ENCODE measurements at places on chromosomes 7 and 10.
A peak's percentile ranks its signal among the peaks of the same experiment; 100 is the strongest.

DNA sequence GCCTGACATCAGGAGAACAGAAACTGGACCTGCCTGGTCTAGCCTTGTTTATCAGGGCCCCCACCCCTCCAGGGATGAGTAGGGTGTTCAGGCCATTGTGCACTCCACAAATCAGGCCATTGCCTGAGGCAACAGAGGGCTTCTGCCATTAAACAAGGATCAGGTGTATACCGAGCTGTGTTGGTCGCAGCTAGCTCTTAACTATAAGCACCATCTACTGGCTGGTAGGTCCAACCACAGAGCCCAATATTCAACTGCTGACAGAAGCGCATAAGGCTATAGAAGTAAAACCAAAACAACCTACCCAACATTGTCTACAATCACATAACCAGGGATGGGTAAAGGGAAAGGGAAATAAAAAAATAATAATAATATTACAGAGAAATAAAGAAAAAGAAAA lies 451.7 kb upstream of the TEX47 start:
- DNase-seq: no peak

DNA sequence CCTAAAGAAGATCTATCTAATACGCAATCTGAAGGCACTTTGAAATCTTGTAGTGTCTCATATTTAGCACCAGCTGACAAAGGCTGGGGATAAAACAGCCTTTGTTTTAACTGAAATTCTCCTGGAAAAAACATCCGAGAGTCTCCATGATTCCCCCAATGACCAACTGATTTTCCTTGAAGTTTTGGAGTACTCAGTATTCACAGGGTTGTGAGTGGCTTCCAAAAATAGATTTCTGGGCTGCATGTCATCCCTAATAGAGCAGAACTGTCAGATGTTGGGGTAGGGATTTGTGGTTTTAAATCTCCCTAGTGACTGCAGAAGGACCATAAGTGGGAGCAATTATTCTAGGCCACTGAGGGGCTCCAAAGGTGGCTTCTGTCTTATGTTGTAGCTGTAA lies 206.4 kb downstream of the TAX1BP1 start:
- no peak for DNase-seq

DNA sequence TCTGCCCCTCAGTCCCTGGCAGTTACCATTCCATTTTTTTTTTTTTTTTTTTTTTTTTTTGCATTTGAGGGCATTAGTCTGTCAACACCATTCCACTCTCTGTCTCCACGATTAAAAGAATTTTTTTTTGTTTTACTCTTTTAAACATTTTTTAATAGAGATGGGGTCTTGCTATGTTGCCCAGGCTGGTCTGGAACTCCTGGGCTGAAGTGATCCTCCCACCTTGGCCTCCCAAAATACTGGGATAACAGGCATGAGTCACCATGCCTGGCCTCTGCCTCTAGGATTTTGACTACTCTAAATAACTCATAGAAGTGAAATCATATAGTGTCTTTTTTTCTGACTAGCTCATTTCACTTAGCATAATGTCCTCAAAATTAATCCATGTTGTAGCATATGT lies 16.5 kb upstream of the CLDN3 start:
- DNase-seq: no peak

- DNase-seq: no peak
These were observed 30.4 kb downstream of the LYZL1 start for GRCh38 chr10:29319205-29319781.

DNA sequence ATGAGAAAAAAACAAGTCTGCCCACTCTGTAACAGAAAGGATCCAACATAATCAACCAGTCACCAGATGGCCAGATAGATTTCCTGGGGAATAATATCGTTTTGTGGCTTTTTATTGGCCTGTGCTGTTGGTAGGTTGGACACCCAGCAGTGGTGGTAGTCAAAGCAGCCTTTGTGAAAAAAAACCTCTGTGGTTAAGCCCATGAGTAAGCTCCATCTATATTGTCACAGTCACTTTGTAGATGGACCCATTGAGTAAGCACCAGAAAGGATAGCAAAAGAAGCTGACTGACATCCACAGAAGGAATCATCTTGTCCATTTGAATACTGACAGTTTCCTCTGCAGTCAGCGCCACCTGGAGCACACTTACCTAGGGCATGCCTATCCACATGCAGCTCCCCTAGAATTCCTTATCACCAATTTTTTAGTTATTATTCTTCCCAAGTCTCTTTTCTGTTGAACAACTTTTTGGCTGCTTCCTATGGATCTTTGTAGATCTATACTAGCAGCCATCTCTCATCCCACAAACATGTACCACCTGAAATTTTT lies 96.9 kb downstream of the IQUB start:
- peak; percentile 33 for DNase-seq

- DNase-seq: no peak
These were observed 98.9 kb downstream of the ABCC2 start for GRCh38 chr10:99881371-99881770.

- DNase-seq: no peak
These were observed 240.7 kb upstream of the MBL2 start for GRCh38 chr10:53013201-53013810.

GRCh38 chr7:158473221-158473620 lies 114.4 kb downstream of the PTPRN2 start:
- no peak for DNase-seq

DNA sequence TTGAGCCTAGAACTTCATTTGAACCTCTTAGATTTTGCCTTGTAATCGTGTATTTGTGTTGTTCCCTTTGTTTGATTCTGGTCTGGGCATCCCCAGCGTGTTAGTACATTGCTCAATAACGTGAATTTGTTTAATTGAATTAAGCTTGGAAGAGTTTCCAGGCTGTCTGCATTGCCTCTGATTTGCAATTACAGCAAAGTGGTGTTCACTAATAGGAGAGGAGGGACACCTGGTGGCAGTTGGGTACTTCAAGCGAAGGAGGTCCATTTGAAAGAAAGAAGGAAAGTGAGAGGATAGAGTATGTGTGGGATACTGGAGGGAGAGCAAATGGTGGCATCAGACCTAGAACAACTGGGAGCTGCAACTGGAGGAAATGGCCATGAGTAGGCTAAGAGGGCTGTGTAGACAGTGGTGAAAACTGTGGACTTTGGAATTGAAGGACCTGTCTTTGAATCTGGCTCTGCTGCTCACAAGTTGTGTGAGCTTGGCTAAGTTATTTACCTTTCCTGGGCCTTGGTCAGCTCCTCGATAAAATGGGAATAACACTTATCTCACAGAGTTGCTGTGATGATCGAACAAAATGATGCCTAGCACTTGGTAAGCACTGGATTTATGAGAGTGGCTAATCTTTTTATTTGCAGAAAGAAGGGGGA lies 15.1 kb downstream of the LSMEM1 start:
- DNase-seq: peak; percentile 90

- no peak for DNase-seq
These were observed 17.0 kb upstream of the GIMAP2 start for GRCh38 chr7:150668472-150668911.

- DNase-seq: no peak
These were observed 52.4 kb upstream of the TNS3 start for GRCh38 chr7:47634273-47634672.

DNA sequence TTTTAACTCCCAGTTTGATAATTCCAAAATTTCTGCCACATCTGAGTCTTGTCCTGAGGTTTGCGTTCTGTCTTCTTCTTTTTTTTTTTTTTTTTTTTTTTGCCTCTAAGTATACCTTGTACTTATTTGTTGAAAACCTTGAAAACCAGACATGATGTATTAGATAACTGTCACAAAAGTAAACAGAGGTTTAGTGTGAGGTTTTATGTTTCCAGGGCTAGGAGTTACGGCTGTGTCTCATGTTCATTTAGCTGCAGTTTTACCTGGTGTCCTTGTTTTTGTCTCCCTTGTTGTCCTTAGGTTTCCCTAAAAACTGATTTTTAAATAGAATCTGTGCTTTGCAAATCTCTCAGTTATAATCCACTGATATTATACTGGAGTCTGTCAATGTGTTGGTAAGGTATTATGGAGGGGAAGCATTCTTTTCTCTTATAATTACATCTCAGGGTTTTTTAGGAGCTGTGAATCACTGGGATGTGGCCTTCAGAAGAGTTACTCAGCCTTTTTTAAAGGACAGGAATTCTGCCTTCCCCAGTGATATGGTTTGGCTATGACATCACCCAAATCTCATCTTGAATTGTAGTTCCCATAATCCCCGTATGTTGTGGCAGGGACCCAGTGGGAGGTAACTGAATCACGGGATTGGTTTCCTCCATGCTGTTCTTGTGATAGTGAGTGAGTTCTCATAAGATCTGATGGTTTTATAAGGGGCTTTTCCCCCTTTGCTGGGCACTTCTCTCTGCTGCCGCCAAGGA lies 95.0 kb downstream of the CDCA7L start:
- no peak for DNase-seq

All from renal cortical epithelial cell (primary cell).